ENCODE measurements at places on chromosomes 3 and 15. TPM values are rescaled to one million over a fixed set of nuclear protein-coding genes. Genes with fewer than 3 reads are reported as not detected.

C3orf22 gene
- total RNA-seq, result not detected

TMCO5A gene
- not detected for total RNA-seq

MYO1E gene
- total RNA-seq, result 19.5 TPM

ZMYND10 gene
- 4.0 TPM for total RNA-seq

DNA sequence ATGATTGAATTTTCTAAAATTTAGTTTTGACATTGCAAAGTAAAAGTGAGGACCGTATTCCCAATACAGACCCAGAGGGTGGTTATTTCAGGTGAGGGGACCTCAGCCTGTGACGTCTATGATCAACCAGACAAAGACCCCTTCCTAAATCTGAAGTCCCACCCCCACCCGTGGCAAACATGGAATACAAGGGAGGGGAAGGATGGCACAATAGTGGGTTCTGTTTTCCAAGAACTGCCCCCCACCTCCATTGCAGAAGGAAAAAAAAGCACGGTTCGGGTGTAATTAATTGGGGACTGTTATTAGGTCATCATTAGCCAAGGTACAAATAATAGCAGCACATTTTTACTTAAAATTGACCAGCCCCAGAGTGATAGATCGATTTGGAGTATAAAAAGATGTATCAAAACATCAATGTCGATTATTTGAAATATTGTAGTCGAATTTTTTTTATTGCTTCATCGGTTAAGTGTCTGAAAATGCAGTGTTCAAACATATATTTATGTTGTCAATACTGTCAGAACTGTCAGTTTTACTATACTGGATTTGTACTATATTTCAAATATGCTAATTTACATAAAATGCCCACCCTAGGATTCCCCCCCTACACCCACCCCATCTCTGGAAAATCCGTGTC is 7.5 kb upstream of the MEIS2 start:
- DNase-seq, result no peak
- H3K27ac ChIP-seq, result no peak overlapping the region
- H3K4me3 ChIP-seq, result no peak overlapping the region
- no peaks in the 10 kb centered on the region for H3K36me3 ChIP-seq
- H3K27me3 ChIP-seq, result peaks cover 35% of the 10 kb centered on the region
- H3K4me1 ChIP-seq, result peaks cover 7% of the 10 kb centered on the region

DNA sequence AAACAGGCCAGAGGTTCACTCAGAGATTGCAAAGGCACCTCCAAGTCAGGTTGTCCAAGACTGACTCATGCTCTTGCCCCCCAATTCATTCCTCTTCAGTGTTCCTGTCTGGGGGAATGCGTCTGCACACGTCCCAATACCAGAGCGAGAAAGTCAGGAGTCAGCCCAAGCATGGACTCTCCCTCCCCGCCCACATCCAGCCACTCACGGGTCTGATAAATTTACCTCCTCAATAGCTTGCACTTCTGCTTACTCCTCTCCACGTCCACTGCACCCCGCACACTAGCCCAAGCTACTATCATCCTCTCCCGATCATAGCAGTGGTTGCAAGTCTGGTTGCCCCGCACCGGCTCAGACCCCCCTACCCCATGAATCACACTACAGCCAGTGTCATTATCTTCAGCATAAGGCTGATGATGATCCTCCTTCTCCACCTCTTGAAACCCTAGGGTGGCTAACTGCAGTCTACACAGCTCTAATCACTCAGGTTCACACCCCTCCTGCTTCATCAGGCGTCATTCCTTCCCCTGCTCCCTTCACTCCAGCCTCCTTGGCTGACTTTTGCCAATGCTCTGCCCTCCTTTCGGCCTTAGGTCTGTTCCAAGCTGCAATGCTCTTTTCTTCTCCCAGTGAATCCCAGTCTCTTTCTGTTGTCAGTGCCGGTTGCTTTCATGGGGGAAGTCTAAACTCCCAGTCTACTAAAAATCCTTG is 27.6 kb upstream of the MYO1E start:
- no peak overlapping the region for H3K27ac ChIP-seq
- H3K4me3 ChIP-seq, result no peak overlapping the region
- DNase-seq, result no peak
- no peaks in the 10 kb centered on the region for H3K36me3 ChIP-seq
- no peaks in the 10 kb centered on the region for H3K27me3 ChIP-seq

- H3K27me3 ChIP-seq, result no peaks in the 10 kb centered on the region
- H3K4me1 ChIP-seq, result no peaks in the 10 kb centered on the region
- H3K27ac ChIP-seq, result no peak overlapping the region
- H3K36me3 ChIP-seq, result no peaks in the 10 kb centered on the region
- DNase-seq, result no peak
Observed at GRCh38 chr15:69100821-69101220, 59.6 kb upstream of the GLCE start.

- no peaks in the 10 kb centered on the region for H3K36me3 ChIP-seq
- no peaks in the 10 kb centered on the region for H3K27me3 ChIP-seq
- H3K4me3 ChIP-seq, result no peak overlapping the region
Observed at GRCh38 chr3:154102225-154102624, 19.0 kb upstream of the ARHGEF26 start.
